ENCODE measurements at places on chromosomes 12 and 14.

DNA sequence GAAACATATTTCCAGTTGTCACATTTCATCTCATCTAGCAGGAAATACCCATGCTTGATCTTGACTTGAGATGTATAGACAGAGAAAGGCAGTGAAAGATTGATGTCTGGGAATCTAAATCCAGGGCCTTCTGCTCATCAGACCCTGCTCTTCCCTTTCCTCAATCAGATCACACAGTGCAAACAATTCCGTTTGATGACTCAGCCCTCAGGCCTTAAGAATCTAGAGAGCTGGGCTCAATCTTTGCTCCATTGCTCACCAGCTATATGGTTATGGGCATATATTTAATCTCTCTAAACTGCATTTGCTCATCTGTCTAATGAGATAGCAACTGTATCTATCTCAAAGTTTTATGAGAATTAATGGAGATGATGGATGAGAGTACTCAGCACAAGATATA, 201.8 kb upstream of the CCDC196 start:
- DNase-seq = no peak

DNA sequence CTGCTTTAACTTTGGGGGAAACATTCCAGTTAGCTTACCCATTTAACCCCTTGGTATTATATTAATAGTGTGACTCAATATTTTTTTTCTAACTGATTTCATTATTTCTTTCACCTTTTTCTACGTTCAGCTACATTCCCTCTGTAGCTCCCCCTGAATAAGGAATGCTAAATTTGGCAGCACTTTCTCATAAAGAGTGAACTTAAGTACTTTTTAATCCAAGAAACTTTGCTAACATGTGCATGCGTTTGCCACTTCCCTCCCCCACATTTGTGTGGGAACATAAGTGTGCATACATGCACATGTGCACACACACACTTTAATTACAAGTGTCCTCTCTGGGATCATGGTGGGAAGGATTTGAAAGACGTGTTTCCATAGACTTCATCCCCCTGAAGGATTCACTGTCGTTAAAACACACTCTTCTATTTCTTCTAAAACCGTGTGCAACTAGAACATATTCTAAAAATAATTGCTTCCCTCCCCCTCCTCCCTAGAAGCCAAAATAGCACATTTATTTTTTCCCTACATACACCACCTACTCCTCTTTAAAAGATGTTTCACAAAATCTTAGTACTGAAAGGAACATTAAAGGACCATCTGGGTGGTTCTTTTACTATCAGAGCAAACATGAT, 142.6 kb downstream of the PPM1H start:
- DNase-seq = no peak

- DNase-seq = no peak
These were observed 6.6 kb upstream of the IKZF4 start for GRCh38 chr12:56014205-56014604.

DNA sequence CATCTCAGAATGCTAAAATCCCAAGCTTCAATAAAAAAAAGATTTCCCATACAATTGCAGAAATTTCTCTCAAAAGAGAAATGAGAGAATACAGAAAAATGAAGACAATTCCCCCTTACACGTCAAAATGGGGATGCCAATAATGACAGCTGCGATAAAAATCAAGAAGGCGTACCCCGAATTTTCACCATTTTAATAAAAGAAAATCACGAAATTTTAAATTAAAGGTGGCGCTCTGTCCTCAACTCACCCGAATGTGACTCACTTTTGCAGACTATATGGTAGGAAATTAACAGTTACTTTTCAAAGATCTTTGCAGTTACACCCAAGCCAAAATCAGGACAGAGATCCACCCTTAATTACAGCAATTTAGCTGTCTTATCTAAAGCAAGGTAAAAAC, 2.1 kb downstream of the ATP2B1 start:
- DNase-seq = peak; percentile 26

DNA sequence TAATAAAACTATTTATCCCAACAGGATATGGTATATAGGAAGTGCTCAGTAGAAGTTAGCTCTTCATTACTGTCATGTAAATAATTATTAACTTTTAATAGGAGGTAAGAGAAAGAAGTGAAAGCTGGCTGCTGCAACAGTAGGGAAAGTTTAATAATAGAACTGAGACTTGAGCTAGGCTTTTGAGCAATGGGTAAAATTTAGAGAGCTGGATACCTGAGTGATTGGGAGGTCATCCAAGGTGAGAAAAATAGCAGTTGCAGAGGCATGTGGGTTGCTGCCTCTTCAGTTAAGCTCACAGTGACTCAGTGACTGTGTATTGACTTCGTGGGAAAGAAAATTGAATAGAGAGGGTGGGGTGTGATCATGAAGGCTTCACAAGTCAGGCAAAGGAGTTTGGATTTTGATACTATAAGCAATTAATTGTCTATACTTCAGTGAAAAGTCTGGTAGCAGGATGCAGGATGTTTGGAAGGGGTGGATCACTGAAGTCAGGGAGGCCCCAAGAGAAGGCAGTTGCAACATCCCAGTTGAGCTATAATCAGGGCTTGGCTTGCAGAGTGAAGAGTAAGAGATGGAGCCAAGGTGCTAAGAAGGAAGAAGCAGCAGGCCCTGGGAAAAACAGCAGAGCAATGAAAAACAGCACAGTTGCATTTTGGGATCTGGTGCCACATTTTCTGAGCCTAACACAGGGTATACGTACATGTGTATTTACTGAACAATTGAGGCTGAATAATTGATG, 172.0 kb upstream of the FRMD6 start:
- no peak for DNase-seq

DNA sequence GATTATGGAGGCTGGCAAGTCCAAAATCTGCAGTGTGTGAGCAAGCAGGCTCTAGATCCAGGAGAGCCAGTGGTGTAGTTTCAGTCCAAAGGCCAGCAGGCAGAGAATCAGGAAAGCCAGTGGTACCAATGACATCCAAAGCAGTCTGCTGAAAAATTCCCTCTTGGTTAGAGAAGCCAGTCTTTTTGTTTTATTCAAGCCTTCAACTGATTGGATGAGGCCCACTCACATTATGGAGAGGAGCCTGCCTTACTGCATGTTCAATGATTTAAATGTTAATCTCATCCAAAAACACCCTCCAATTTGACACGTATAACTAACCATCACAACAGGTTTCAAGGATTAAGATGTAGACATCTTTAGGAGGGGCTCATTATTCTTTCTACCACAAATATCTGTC, 49.5 kb upstream of the ZDHHC17 start:
- DNase-seq = no peak

- no peak for DNase-seq
These were observed 3.9 kb downstream of the B3GNT4 start for GRCh38 chr12:122207391-122207790.

DNA sequence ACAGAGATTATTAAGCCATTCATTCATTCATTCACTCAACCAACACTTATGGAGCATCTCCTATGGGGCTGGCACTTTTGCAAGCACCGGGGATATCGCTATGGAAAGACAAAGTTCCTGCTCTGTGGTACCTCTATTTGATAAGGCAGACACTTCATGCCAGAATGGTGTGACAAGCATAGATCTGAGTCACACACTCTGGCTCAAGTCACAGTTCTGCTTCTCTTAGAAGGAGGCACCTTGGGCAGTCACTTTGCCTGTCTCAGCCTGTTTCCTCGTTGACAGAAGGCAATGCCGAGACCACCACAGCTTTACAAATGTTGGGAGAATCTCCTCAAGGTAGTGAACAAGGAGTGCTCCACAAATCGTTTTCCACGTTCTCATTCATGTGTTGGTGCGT, 205.2 kb downstream of the SLC41A2 start:
- no peak for DNase-seq

- no peak for DNase-seq
These were observed 116.0 kb upstream of the NCOR2 start for GRCh38 chr12:124683152-124684124.

GRCh38 chr12:88305254-88305890, 163.3 kb downstream of the TMTC3 start:
- DNase-seq = no peak

DNA sequence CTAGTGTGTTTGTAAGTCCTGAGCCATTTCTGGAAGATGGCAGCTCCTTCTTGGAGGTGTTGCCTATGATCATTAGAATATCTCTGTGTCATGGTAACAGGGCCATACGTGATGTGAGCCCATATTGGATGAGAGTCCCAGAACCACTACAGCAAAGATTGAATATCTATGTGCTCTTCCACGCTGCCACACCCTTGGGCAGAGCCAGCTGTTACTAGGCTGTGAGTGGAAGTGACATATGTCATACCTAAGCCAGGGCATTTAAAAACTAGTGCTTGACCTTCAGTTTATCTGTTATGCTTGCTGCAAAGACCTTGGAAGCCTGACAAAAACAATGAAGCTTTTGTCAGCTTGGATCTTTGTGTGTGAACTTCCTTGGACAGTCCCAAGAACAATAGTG, 495.1 kb upstream of the CCDC196 start:
- DNase-seq = no peak

GRCh38 chr14:23941230-23941629, 12.3 kb upstream of the DHRS4 start:
- no peak for DNase-seq

DNA sequence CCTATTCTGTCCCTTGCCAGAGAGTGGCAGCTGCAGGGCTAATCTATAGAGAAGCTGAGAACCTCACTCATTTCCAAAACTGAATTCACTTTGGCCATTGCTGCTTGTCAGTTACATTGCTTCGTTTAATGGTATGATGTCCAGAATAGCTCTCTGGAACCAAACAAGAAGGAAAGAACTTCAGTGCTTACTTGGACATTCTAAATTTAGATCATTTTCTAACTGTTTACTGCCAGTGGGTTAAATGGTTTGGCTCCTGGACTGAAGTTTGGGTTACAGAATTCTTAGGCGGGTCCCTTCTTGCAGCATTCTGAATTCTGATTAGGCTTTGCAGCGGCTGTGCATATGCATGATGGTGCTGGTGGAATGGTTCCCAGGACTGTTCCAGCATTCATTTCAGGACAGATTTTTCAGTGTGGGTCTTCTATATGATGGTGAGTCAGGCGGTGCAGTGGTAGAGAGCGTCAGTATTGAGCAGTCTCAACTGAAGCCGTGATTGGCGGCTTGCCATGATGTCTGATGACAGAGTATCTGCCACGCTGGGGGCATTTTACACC, 148.7 kb downstream of the DYRK2 start:
- no peak for DNase-seq

GRCh38 chr12:97223419-97223818, 239.2 kb upstream of the RMST start:
- no peak for DNase-seq

- DNase-seq = no peak
These were observed 739 bp upstream of the PPP2R5E start for GRCh38 chr14:63543826-63544406.

- no peak for DNase-seq
These were observed 223.1 kb downstream of the ANO6 start for GRCh38 chr12:45439039-45439438.

DNA sequence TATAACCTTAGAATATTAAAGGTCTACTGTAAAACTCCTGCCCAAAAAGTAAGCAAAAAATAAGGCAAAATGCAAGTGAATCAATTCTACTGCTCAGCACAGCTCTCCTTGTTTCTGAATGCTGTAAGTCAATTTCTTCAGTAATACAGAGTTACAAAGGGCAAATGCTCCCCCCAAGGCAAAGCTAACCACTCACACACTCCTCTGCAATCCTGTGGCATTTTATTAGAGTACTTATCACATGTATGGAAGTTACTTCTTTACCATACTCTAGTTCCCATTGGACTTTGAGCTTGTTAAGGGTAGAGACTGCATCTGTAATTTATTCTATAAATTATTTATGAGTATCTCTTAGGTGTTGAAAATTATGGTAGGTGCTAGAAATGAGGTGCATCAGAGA, 27.2 kb downstream of the SEL1L start:
- DNase-seq = no peak

GRCh38 chr12:124295431-124296058, 652 bp downstream of the RFLNA start:
- no peak for DNase-seq

DNA sequence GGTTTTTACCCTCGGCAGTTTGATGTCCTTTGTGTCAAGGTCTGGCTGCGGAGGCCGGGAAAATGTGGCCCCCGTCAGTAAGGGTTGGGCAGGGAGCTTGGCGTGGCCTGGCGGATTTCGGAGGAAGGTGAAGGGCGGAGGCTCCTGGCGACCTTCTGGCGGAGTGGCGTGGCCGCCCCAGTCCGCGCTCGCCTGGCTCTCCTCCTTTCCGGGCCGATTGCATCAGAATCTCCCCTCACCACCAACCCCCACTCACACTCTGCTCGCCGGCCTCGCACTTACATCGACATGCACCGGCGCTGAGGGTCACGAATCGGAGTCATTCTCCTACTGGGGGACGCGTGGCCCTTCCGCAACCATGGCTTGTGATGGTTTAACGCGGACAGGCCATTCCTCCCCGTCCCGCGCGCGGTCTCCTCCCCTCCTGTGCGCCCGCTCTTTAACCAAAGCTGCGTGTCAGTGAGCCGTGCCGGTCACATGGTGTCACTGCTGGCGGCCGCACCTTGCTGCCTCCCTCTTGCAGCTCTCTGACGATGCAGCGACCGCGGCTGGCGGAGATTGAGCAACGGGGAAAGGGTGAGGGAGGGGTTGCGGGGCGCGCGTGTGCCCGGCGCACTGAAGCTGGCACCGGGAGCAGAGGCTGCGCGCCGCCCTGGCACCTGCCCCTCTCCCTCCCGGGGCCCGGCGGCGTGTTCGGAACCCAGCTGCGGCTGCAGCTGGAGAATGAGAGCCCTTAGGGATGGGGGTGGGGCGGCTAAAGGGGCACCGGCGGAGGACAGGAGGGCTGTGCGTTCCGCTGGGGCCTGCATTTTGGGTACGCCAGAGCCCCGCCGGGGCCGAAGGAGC, at the start of gene SLC38A1:
TSS of gene SLC38A1 (minus strand) at position 461 of the 846 bp plus-strand sequence. CDS start 29,243 bp downstream, outside the sequence.
- DNase-seq = peak; percentile 88

GRCh38 chr12:52528641-52529143, 8.5 kb upstream of the KRT5 start:
- DNase-seq = no peak

DNA sequence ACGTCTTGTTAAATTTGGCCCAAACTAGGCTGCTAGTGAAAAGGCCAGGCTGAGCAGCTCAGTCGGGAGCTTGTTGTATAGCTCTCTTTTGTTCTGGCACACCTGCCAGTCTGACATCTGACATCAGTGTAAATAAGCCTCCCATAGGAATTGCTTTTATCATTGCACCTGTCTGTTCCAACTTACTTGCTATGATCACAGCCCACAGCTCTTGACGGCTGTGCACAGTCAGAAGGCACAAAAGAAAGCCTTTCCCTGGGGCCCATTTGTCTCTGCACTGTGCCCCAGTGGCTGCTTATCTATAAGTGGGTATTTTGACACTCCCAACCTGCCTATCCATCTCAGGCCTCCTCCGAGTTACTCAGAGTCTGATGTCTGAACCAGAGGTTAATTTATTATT, 324.5 kb downstream of the NUAK1 start:
- no peak for DNase-seq

- no peak for DNase-seq
These were observed 73.9 kb upstream of the TBX5 start for GRCh38 chr12:114479831-114480230.

- no peak for DNase-seq
These were observed 162.4 kb upstream of the DAAM1 start for GRCh38 chr14:59026081-59026480.

GRCh38 chr12:93714382-93714781, 37.2 kb downstream of the CRADD start:
- DNase-seq = no peak
